NCI-H1436 treated with DMSO at 0.1 percent for 48 hours (cell line): ENCODE measurements at places on chromosomes 5 and 9.

DNA sequence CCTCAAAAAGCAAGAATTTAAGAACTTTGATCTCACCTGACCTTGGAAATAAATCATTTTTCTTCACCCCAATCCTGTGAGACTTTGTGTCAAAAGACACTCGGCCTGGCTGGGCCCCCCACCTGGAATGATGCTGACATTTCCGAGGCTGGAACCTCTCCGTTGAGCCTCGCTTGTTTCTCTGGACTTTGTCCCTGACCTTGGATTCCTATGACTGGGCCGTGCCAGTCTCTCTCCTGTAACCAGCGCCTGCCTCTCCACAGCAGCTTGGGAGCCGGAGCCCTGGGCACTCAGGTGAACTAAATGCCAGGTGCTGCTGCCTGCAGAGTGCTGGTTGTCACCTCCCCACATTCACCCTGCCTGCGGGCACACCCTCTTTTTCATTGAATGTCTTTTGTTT is 62.7 kb downstream of the RETREG1 start:
- DNase-seq: no peak

DNA sequence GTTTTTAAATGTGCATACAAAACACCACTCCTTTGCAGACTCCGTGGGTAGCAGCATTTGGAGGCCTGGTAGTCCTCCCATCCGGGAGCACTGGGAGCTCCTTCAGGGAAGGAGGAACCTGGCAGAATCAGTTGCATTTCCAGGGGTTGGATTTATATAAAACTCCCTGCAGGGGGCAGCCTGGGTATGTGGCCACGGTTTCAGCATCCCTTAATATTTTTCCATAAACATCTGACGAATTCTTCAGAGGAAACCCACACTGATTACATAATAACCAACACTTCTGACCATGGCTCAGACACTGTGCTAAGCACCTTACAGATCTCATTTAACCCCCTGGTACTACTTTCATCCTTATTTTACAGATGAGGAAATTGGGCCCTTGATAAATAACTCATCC is 6.1 kb upstream of the AFAP1L1 start:
- no peak for DNase-seq

- DNase-seq: no peak
Observed at GRCh38 chr9:101860920-101861319, 122.5 kb upstream of the GRIN3A start.

- DNase-seq: no peak
Observed at GRCh38 chr9:122988920-122989621, 44.4 kb upstream of the GPR21 start.

- no peak for DNase-seq
Observed at GRCh38 chr5:171857489-171857876, 71.9 kb downstream of the SMIM23 start.

- DNase-seq: no peak
Observed at GRCh38 chr9:96021551-96022444, 146.3 kb downstream of the ERCC6L2 start.

- no peak for DNase-seq
Observed at GRCh38 chr9:27784847-27785713, 211.8 kb upstream of the C9orf72 start.
